ENCODE measurements at places on chromosomes 7 and 10.

DNA sequence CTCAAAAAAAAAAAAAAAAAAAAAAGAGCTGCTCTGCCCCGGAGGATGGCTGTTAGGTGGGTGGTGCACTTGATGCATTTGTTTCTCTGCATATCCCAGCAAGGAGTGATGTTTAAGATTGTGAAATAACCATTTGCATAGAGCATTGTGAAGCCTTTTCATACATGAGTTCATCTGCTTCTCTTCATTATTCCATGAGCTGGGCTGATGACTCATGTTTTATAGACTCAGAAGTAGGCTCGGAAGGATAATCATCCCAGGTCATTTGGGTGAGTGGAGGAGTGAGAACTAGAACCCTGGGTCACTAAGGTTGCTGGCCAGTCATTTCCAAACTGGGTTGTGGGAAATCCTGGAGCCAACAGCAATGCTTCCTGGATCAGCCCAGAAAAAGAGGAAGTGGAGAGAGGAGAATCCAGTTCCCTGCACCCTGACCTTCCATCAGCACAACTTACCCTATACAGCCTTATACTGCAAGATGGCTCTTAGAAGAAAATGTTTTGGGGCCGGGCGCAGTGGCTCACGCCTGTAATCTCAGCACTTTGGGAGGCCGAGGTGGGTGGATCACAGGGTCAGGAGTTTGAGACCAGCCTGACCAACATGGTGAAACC is 45.3 kb downstream of the TACC2 start:
- DNase-seq = no peak

DNA sequence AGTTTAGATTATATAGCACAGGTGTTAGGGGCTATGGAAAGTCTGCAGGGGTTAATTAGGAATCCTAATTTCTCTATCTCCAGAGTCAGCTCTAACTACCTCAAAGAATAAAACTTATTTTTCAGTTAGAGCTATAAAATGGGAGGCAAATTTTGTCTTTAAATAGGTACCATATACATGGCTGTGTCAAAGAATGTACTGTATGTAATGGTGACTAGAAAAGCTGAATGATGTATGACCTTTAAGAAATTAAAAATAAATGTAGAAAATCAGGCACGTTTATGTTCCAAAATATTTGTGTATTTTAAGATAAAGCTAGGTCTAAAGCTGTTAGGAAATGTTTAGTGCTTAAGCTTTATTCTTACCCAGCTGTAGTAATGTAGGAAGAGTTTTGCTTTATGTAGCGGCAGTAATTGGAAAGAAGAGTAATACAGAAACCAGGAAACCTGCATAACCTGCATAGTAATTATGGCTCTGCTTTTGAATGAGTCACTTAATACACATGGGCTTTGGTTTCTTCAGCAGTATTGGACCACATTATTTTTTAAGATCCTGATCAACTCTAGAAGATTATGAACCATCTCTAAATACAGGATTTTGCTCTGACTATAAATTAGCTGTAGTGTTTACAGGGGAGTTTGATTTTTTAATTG is 85.0 kb downstream of the KMT2E start:
- DNase-seq = no peak

GRCh38 chr7:143516981-143517380 is 39.3 kb downstream of the TAS2R41 start:
- DNase-seq = no peak

- no peak for DNase-seq
Observed at GRCh38 chr7:91940171-91940570, 491 bp upstream of the AKAP9 start.

DNA sequence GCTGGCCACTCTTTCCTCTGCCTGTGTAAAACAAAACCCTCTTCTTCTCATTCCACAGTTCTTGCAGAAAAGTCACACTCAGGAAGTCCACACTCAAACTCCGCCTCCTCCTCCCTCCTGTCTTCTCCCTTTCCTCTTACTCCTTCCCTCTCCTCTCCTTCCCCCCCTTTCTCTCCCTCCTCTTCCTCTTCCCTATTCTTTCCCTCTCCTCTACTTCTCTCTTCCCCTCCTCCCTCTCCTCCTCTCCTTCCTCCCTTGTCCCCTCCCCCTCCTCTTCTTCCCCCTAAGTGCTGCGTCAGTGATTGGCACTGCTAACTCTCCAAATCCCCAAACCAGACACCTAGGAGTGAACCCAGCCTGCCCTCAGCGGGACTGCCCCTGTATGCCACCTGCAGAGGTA is 67.0 kb downstream of the ZNF467 start:
- DNase-seq = no peak

- no peak for DNase-seq
Observed at GRCh38 chr10:22459496-22459895, 114.2 kb downstream of the SPAG6 start.

DNA sequence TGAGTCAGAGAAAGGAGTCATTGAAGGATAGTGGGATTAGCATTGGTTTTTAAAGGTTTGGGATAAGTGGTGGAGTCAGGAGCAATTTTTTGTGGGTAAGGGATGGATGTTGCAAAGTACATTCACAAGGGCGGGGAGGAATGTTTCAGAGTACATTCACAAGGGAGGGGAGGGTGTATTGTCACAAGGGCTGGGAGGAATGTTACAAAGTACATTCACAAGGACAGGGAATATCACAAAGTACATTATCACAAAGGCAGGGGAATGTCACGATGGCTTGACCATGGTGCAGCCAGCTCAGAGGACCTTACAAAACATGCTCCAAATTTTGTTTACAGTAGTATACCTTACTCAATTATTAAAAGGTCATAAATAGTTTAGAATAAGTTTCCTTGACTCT is 30.3 kb downstream of the C1GALT1 start:
- no peak for DNase-seq

DNA sequence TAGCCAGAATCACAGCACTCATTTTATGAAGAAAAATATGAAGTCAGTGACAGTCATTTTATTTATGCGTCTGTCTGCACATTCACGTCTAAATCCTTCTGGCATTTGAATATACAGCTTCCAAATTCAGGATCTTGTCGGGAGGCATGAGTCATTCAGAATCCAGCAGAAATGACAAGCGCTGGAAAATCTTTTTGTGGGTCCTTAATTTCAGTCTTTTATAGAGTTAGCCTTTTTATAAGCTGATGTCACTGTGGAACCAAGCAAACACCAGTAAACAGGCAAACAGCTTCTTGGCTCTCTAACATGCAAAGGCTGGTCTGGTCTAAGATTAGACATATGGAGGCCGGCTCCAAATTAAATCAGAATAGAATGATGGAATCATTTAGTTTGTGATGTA is 388.2 kb upstream of the TEX47 start:
- no peak for DNase-seq

- no peak for DNase-seq
Observed at GRCh38 chr7:33452805-33453502, 323.6 kb downstream of the BBS9 start.

- DNase-seq = no peak
Observed at GRCh38 chr7:22445853-22446252, 54.1 kb downstream of the STEAP1B start.

- DNase-seq = no peak
Observed at GRCh38 chr10:131180086-131180485, 131.4 kb downstream of the TCERG1L start.

DNA sequence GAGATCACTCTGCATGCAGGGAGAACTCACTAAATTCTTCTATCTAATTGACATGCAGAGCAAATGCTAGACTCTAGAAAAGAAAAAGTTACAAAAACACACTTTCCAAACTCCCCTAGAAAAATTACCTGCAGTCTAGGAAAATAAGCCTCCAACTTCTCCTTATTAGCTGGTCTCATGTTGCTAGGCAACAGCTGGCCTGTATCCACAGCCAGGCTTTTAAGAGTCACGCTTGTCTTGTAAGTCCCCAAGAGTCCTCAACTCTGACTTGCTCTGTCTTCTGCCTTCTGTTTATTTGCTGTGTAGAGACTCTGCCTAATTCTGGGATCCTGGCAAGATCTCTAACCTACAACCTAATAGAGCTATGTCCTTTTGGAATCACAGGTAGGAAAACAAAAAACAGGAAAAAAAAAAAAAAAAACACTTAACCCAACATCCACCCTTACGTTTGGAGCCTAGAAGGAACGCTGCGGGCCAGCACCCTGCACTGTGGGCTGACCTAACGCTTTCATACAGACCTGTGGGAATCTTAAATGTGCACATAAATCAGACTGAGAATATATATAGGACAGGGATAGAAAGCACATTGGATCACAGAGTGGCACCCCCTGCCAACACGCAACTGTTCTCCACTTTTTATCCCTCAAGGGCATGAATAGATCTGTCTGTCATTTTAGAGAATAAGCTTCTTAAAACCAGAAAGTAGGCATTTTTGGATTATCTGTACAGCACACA is 117.0 kb upstream of the PTPRZ1 start:
- no peak for DNase-seq
